T-helper 2 cell (primary cell): ENCODE measurements at places on chromosomes 16 and 17.

DNA sequence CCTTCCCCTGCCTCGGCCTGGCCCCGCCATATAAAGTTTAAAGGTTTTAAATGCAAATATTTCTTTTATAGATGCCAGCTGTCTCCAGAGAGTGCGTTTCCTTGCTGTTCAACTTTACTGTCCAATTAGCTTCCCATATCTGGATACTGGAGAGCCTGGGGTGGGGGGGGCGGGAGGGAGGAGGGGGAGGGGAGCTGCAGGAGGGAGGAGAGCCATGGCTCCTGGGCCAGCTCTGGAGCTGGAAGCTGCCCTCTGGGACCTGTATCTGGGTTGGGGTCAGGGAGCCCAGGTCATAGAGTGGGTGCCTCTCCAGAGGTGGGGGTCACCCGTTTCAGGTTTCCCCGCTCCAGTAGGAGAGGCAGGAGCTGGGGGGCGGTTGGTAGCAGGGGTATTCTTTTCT is 6.2 kb upstream of the GSE1 start:
- no peak for DNase-seq

- DNase-seq = no peak
These were observed 7.3 kb upstream of the NR1D1 start for GRCh38 chr17:40107522-40108174.

GRCh38 chr16:71338632-71339031 is 19.9 kb upstream of the CALB2 start:
- DNase-seq = no peak

DNA sequence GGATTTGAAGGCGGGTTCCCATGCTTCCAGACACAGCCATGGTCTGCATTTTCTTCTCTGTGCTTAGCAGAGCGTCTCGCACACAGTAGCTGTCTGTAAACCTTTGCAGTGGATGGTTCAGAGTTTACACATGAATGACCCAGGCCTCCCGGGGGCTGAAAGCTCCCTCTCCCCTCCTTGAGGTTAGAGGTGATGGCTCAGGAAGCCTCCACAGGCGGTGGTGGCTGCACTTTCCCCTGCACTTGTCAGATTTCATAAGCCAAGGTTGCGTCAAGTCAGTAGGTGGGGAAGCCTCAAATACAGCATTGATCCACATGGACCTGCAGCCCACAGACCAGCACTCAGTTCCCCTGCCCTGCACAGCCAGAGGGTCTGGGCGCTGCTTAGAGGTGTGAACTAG is 211.9 kb downstream of the KATNIP start:
- no peak for DNase-seq

DNA sequence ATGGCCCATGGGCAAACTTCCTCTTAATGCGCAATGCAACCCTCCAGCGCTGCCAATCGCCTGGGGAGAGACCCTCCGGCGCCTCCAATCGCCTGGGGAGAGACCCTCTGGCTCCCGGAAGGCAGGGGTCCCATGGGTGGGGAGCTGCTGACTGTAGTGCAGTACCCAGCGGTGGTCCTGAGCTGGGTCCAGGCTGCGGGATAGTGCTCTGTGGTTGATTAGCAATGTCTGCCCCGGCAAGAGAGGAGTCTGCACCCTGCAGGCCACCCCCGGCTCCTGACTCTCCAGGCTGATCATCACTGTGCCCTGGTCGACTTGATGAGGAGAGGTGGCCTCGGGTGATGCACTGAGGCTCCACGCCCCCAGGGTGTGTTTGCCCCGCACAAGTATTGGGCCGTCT is 44.6 kb upstream of the ZNF469 start:
- no peak for DNase-seq

DNA sequence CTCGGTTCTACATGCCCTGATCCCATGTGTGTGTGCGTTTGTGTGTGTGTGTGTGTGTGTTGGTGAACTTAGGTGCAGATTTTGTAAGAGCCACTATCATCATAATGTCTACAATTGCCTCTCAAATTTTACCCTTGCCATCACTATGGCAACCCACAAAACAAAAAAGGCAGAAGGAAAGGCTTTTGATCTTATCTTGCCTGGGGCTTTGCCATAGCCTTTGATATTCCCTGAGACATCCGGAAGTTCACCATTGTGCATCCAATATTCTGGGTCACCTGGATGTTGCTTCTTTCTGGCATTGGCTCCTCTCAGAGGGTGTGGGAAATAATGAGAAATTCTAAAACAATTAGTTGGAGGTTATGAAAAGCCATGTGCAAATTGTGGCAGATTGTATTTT is 114.7 kb downstream of the HAPSTR1 start:
- DNase-seq = no peak

DNA sequence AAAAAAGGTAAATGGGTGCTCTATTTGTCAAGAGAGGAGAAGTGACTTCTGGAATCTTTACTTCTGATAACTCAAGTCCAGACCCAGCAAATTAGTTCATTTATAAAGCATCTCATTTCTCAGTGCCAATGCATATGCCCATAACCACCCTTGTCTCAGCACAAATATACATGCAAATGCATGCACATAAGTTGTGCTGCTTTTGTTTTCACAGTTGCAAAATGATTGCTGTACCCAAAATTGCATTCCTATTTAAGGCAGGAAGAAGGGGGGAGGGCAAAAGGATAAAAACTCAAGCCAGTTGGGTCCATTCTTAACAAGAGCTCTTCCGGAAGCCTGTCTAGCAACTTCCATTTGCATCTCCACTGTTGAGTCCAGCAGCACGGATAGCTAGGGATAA is 61.3 kb upstream of the FAM20A start:
- DNase-seq = no peak

- DNase-seq = no peak
These were observed 218.0 kb upstream of the CNTNAP4 start for GRCh38 chr16:76059186-76059585.

DNA sequence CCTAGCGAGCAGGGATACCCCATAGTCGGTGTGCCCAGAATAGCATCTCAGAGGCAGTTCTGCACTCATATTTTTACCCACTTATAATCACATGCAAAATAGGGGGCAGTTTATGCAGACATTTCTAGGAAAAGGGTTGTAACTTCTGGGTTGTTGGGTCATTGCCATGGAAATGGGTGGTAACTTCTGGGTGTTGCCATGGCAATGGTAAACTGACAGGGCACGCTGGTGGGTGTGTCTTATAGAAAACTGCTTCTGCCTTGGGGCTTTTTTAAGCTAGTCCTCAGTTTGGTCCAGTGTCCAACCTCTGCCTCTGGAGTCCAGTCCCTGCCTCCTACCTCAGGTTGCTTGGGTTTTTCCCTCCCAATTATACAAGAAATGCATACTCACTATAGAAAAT is 7.4 kb upstream of the SPAG9 start:
- DNase-seq = no peak

DNA sequence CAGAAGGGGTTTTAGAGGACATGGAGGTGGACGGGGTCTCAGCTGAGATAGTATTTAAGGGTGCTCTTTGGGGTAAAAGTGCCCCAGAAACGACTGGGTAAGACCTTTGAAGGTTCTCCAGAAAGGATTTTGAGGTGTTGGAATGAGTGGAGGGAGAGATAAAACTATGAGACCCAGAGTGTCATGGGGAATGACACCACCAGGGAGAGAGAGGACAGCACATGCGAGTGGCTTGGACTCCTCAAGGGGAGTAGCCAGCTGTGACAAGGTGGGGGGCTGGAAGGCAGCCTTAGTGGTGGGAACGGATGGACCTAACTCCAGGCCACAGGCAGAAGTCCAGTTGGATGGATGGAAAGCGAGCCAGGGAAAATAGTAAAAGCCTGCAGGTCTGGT is 19.2 kb upstream of the PITPNM3 start:
- no peak for DNase-seq

DNA sequence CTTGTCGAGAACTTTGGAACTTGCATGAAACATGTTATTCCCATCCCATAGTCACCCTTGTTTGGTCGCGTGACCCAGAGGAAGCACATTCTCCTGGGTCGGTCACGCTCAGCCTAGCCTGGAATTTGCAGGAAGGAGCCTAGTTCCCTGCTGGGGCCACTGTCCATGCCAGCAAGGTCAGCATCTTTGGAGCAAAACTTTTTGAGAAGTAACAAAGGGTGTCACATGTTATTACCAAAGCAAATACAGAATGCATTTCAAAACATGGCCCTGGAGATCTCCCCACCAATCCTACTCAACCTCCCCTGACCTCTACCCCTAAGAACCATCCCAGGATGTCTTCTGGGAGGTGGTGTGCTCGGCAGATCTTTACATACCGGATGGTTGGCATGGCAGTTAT is 26.2 kb upstream of the IRF8 start:
- DNase-seq = no peak

DNA sequence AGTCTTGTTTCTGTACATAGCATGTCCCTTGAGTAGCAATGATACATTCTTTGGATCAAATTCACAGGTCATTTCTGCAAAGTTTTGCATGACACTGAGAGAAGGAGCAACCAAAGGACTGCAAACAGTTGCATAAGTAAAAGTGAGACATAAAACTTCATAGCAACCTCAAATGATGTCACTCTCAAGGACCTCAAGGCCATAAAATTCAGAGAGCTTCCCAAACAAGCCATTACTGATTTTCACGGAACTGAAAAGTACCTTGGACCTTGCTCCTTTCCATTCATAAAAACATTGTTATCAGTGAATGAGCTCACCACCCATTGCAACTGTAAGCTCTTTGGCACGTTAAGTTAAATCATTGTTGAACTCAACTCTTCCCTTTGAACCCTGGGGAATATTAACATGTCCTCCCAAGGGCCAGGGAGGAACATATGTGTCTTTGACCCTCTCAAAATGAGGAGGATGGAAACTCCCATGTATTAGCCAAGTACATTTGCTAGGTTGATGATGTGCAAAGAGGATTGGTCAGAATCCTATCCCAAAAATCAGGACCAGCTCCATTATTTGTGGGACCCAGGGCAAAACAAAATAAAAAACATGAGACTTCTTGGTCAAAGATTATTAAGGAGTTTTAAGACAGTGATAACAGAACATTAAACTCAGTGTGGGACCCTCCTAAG is 275.0 kb upstream of the DYNLRB2 start:
- DNase-seq = no peak

- DNase-seq = no peak
These were observed 529.7 kb downstream of the WWOX start for GRCh38 chr16:78629173-78629572.

DNA sequence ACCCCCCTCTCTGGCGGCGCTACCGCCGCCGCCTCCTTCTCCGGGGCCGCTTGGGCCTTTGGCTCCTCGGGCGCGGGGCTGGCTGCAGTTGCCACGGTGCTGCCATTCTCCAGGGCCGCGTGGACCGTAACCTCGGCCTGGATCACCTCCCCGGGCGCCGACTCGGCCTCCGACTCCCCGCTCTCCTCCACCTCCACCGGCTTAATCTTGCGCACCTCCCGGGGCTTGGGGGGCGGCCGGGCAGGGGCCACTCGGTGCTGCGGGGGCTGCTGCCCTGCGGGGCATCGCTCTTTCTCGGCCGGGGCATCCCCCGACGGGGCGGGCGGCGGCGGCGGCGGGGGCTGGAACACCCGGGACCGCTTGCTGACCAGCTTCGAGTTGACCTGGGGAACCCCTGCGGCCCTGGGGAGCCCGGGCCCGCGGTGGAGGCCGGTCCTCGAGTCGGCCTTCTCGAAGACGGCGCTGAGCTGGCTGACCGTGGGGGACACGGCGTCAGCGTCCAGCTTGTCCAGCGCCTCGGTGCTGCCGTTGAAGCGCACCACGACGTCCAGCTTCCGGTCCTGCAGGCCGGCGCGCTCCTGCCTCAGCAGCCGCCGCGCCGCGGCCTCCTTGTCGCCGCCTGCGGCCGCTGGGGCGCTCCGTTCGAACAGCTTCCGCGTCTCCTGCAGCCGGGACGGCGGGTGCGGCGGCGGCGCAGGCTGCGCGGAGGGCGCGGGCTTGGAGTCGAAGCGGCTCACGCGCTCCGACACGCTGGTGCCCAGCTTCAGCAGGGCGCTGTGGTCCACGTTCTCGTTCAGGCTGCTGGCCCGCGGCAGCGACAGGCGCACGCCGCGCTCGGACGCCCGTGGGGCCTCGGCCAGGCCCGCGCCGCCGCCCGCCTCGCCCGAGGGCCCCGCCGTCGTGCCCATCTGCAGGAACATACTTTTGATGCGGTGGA is 792 bp downstream of the PPP1R9B start:
- DNase-seq = peak; percentile 54

DNA sequence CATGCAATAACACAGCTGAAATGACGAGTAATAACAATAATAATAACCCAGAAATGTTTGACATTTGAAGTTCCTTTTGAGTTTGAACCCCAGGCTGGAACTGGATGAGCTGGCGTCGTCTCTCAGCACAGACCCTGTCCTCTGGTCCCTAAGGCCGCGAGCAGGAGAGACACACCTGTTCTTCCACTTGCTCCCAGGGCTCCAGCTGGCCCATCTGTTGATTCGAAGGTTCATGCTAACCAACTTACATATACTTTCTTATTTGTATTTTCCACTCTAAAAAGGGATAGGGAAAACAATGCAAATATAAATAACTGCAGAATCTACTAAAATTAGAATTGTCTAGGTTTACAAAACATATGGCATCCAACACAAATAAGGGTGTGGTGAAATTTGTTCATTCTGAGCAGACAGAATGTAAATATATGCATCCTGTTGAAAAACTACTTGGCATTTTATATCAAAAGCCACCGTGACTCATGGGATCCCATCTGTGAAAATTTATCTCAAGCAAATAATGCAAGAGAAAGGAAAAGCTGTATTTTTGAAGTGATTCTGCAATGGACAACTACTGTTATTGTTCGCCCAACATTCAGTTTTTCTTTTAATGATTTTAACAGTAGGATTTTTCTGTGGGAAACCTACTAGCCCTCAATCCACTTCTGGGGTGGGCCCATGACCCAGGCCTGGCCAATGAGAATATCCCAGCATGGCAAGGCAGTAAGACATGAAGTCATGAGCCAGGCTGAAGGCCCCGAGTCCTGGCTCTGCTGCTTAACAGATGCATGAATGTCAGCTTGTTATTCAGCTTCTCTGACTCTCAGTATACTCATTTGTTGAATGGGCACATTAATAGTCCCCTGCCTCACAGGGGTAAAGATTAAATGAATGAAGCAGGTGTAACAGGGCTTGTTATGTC is 13.2 kb upstream of the RGS9 start:
- no peak for DNase-seq

GRCh38 chr17:49361129-49361901 is 735 bp downstream of the ZNF652 start:
- peak; percentile 51 for DNase-seq

GRCh38 chr16:68062910-68063393 is 22.2 kb upstream of the NFATC3 start:
- DNase-seq = no peak
